ENCODE measurements at places on chromosomes 4 and X.

GRCh38 chr4:24664956-24665355 is 80.6 kb upstream of the DHX15 start:
- ATAC-seq = no peak

DNA sequence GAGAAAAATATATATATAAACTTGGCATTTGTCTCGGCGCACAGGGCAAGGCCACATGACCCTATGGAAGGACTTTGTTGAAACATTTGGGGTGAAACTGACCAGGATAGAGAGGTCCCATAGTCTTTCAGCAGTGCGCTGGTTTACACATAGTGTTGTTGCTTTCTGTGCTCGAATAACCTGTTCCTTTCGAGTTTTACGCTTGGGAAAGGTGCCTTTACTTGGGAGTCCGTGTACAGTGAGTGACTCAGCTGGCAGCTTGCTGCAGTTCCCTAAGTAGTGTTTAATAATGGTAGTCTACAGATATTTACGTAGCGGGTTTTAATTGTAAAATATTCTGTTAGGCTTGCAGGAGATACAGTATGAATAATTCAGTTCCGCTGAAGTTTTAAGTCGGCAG is 578 bp downstream of the APOOL start:
- no peak for ATAC-seq

DNA sequence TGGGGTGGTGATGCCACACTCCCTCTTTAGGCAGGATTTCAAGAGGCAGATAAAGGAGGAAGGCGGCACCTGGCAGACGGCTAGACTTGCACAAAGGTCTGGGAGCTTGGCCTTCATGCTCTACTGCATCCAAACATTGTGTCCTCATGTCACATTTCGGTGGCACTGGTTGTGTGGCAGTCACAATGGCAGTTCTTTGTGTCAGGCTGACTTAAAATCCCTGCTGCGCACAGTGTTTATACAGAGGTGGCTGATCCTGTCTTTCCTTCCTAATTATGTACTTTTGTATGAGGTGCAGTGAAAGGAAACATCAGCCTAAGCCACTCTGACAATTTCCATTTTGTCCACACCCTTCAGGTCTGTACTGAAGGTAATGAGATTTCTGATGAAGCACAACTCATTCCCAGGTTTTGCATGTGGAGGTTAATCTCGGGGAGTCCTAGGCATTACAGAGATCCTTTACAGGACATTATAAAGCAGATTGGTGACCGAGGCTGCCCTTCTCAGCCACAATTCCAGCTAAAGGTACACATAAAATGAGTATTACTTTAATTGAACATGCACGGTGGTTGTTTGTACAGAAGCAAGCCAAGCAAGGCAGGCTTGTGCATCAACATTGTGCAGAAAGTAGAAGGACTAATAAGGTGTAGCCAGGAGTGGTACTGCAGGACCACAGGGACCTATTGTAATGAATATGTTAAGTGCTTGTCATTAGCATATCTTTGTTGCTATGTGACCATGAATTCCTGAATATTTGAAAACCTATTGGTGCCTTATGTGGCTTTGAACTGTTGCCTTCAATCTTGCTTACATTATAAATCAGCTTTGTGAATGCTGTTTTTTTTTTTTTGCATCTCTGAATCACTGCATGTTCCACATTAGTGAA is 147.6 kb downstream of the STK32B start:
- ATAC-seq = no peak

DNA sequence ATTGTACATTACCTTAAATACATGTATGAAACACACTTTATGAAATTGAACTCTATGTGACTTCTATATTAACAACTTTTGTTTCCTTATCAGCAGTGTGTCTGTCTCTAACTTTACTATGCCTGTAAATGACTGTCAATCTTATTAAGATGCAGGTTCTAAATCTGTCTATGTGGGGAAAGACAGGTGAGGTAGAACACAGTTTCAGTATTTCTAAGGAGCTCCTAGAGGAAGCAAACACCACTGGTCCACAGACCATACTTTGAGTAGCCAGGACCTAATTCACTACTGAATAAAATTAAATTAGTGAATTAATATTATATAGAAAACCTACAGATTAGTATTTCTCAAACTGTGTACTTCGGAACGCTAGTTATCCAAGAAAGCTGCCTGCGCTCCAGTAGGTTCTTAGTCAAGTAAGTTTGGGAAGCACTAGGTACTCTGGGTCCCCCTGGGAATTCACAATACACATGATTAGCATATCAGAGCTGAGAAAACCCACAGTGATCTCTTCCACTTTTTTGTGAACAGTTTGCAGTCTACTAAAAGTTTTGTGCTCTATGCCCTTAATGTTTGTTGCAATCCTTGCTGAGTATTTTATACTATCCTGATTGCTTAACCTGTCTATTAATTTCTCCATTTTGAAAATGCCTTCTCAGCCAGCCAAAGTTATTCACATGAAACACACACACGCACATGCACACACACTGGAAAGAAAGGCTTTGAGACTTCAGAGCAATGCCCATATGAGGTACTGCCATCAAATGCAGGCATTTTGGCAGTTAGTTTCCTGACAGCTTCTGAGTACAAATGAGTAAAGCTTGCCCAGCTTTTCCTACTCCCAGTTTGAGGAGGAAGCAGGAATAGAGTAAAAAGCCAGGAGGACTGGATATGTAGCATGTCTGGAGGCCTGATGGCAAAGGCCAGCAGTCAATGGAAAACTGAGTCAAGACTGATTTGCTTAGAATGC is 133.6 kb upstream of the CPEB2 start:
- ATAC-seq = no peak

- ATAC-seq = no peak
Observed at GRCh38 chr4:26212528-26212927, 108.3 kb upstream of the RBPJ start.

DNA sequence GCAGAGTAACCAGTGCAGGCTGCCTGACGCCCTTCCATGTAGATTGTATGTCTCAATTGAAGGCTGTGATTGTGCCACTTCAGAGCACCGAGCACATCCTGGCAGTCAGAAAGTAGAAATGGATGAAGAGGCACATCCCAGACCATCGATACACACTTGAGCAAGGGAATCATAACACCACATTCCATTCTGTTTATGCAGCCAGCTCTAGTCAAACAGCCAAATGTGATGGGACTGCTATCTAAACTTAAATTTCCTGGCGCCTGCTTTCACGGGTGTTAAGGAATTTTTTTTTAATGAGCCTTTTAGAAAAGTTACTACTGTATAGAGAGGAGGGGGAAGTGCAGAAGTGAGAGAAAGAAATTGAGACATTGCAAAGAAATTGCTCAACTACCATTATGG is 84.4 kb downstream of the PPARGC1A start:
- no peak for ATAC-seq

GRCh38 chr4:128844931-128845330 is 35.4 kb downstream of the JADE1 start:
- ATAC-seq = no peak

- ATAC-seq = no peak
Observed at GRCh38 chrX:151970027-151970426, 4.4 kb downstream of the GABRE start.

DNA sequence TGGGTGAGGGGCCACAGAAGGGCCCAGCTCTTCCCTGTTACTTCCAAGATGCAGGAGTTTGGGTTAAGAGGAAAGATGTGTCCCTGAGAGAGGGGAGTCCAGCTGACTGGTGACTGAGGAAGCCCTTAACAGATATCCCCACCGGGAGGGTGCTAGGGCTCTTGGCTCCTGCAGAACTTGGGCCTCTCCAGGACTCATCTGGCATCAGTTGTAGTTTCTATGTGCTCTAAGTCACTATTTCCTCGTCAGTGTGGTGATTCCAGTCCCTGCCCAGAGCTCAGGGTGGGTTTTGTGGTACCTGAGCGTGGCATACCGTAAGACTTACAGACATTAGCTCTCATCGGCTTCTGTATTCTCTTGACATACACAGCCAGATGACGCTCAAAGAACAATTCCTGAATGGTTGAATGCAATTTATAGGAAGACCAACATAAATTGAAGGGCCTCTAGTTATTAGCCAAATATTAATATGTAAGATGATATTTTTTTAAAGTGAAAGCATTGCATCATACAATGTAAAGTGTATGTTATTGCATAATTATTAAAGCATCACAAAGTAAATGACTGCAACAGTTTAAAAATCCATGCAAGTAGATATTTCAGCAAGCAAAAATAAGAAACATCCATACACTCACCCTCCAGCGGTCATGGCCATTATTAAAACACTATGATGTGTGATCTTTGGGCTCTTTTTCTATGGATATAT is 195.5 kb downstream of the PTTG2 start:
- ATAC-seq = peak; percentile 12

GRCh38 chrX:39808471-39808917 is 289.3 kb downstream of the BCOR start:
- ATAC-seq = no peak

GRCh38 chrX:79159800-79160199 is 15.3 kb downstream of the GPR174 start:
- ATAC-seq = peak; percentile 48

- ATAC-seq = no peak
Observed at GRCh38 chr4:15894921-15895916, 43.3 kb downstream of the FGFBP1 start.

- ATAC-seq = no peak
Observed at GRCh38 chr4:40373636-40374035, 38.5 kb downstream of the CHRNA9 start.

GRCh38 chrX:114210879-114211278 is 373.0 kb upstream of the HTR2C start:
- no peak for ATAC-seq

- no peak for ATAC-seq
Observed at GRCh38 chr4:5488413-5488812, 219.9 kb downstream of the EVC2 start.

- no peak for ATAC-seq
Observed at GRCh38 chr4:78618436-78618835, 66.9 kb downstream of the ANXA3 start.

DNA sequence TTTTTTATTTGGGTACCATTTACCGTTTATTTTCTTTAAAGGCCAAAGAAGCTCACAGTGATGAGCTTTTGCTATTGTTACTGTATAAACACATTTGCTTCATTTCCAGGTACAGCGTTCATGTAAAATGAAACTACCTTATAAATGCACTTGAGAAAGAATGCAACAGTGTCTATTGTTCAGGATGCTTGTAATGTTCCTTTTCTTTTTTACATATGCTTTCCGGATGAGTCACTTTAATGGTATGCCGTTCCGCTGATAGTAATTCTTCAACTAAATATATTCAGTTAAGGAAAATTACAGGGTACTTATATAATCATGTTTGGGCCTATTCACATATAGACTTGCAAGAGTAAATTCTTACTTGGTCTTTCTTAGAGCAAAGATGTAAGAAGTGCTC is 354.9 kb downstream of the RPA4 start:
- no peak for ATAC-seq

- ATAC-seq = no peak
Observed at GRCh38 chr4:153832720-153833287, 43.9 kb upstream of the SFRP2 start.

GRCh38 chr4:158999166-158999682 is 103.7 kb upstream of the RAPGEF2 start:
- ATAC-seq = no peak

All from activated CD4-positive, CD25-positive, alpha-beta regulatory T cell treated with anti-CD3 and anti-CD28 coated beads, Interleukin-2, amount 50 U/mL, for 24 hours (primary cell).